Smooth muscle cell of the brain vasculature (primary cell): ENCODE measurements at places on chromosomes 2 and 18.

DNA sequence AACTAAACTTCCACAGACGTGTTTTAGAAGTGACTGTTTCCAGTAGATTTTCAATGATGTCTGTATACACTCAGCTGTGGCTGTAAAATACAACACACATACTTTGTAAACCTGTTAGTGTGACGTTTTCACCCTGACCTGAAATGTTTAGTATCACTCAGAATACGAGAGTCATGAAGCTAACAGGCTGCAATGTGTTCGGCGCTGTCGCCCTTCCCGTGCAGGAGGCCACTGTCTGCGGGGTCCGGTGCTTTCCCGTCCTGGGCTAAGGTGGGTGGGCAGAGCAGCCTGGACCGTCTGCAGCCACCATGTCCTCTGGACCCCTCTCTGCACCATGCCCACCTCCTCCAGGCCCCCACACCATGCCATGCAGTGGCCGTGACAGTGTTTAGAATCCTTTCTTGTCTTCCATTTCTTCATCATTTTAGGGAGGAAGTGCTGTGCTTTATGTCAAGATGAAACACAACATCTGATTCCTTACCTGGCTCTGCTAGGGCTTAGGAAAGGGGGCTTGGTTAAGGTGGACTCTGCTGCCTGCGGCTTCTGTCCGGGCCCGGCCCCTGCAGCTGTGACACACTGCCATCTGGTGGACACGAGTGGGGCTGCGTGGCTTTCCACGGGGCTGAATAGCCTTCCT, 53.8 kb upstream of the RBM44 start:
- DNase-seq: no peak

DNA sequence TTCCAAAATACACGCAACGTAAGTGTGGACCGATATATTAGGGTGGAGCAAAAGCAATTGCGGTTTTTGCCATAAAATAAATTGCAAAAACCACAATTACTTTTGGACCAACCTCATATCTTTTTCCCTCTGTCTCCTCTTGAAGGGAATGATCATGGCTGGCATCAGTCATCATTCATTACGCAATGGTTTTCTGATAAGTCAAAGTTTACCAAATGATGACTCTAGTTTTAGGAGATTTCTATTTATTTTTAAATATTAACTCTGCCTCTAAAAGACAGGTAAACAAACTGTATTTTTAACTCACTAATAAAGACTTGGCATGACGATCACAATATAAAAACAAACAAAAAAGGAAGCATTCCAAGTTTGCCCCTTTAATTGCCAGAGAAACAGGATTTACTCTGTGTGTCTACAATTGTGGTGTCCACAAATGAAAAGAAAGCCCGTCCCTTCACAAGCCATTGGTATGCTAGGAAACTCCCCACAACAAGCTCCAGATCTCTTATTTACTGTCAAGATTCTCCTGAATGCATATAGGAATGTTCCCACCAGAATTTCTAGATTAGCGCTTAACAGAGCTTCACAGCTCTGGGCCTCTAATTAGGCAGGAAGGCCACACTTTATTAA, 61.3 kb downstream of the IRS1 start:
- no peak for DNase-seq

DNA sequence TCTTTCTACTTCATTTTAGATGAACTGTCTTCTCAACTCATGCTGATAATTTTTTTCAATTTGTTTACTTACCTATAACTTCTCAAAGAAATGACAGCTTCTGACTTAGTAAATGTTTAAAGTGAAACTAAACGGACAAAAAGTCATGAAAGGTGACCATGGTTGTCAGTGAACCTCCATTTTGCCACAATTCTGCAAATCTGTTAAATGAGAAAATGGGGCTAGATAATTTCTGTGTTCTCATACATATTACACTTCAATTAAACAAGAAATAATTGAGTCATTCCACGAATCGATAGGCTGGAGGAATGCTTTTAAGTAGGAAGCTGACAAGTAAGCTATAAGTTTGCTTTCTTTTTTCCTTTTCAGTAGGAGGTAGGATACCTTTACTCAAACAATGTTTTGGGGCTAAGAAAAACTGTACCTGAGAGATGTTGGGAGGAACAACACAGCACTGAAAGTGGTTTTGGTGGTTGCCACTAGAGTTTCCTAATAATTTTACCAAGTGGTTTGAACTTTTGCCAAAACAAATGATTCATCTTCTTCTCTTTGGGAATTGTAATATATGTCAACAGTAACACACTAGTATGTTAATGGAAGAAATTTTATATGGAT, 17.1 kb downstream of the DYNAP start:
- no peak for DNase-seq

GRCh38 chr18:76432970-76433767, 61.9 kb downstream of the ZNF516 start:
- no peak for DNase-seq

GRCh38 chr2:42696987-42697386, 66.9 kb downstream of the OXER1 start:
- DNase-seq: no peak

GRCh38 chr2:76640905-76641304, 881.3 kb downstream of the LRRTM4 start:
- no peak for DNase-seq

- DNase-seq: no peak
Observed at GRCh38 chr2:64914735-64915509, 74.3 kb upstream of the SLC1A4 start.

- no peak for DNase-seq
Observed at GRCh38 chr2:207528980-207529329, 807 bp upstream of the CREB1 start.

DNA sequence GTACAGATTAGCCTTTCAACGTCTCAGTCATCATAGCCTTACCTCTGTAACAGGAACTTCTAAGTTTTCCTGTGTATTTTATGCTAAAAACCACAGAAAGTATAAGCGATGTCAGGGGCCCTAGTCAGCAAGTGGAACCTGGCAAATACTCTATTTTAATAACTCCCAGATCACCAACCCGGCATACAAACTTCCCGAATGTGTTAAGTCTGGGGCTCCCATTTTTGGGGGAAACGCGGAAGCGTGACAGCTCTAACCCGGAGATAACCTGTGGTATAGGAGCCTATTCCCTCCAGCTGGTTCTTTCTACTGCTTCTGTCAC, 574 bp downstream of the NIFK start:
- no peak for DNase-seq

DNA sequence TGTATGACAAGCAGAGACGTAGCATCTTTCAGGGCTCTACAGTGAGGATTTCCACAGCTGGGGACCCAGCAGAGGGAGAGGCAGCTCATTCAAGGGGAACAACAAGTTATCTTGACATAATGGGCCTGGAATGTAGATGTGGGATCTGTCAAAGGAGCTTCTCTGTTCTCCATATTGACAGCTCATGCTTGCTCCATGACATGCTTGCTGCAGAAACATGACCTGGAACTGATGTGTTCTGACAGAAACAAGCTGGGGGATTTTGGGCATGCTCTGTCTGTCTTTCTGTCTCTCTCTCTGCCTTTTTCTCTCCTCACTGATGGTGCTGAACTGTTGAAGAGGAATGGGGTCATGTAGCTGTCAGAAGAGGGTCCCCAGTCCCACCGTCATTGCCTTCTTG, 79.6 kb downstream of the MMADHC start:
- DNase-seq: no peak

DNA sequence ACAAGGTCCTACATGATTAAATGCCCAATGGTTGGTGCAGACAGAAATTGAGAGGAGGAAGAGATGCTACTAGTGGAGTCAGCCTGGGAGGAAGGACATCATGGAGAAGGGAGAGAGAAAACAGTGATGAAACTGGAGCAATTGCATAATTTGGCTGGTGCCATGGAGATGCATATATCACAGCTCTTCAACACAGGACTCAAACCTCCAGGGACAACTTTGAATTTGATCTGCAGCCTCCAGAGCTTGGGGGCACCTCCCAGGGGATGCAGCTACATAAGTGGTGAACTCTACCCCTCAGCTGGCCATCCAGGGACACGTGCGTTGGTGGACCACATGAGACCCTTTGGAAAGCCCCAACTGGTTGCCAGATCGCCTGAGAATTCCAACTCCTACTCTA, 80.4 kb downstream of the CTAGE1 start:
- no peak for DNase-seq

GRCh38 chr18:48979944-48980890, 29.5 kb upstream of the SMAD7 start:
- DNase-seq: no peak

DNA sequence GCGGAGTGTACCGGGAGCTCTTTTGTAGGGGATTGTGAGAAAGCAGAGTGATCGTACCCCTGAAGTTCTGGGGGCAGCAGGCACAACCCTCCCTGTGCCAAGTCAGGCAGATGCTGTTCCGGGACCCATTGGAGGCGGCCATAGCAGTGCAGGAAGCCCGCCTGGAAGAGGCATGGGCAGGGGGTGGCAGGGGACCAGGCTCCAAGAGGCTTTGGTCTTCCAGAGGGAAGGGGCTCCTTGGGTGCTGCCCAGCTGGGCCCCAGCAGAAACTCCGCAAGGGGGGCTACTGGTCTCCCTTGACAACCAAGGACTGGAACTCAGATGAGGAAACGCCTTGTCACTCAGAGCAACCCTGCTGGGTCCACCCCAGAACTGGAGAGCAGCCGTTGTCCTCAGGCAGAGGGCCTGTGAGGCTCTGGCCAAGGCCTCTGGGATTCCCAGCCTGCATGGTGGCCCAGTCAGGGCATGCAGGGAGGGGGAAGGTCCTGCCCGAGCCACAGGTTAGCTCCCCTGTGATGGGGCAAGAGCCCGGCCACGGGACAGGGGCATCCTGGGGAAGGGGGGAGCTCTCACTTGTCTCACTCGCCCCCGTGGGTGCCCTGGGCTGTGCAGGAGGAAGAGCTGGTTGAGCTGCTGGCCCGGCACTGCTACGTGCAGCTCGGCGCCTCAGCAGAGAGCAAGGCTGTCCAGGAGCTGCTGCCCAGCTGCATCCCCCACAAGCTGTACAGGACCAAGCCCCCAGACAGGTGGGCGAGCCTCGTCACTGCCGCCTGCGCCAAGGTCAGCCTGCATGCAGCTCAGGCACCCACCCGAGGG, 21.0 kb upstream of the GPR17 start:
- DNase-seq: no peak

GRCh38 chr18:58316396-58317342, 272.6 kb downstream of the NEDD4L start:
- no peak for DNase-seq

DNA sequence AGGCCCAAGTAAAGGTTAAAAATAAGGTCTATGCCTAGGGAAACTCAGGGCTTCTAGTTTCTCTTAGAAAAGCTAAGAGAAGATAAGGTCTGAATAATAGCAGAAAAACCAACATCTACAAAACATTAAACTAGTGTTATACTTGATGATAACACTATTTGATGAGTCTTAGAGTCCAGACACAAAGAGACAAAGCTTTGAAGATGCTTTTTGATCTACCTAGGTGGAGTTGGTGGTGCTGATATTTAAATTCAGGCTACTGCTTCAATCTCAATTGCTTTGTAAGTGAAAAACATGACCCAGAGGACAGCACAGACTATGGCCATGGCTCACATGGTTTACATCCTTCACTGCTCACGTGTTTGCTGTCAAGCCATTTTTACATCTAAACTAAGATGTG, 11.7 kb upstream of the MFF start:
- no peak for DNase-seq

DNA sequence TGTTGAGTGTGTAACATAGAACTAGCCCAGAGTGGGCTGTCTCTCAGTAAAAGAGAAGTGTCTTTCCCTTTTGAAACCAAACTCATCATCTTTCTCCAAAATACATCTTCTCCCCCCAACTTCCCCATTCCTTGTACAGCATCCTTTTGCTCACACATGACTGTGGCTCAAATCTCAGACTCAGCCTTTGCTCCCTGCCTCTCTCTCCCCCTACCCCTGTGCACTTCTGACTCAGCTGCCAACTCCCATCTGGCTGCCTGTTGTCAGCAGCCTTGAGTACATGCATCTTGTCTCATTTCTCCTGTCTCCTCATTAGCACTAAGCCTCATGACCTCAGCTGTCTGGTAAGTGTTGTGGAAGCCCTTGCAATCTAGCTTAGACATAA, 18.1 kb upstream of the MGAT4A start:
- no peak for DNase-seq

DNA sequence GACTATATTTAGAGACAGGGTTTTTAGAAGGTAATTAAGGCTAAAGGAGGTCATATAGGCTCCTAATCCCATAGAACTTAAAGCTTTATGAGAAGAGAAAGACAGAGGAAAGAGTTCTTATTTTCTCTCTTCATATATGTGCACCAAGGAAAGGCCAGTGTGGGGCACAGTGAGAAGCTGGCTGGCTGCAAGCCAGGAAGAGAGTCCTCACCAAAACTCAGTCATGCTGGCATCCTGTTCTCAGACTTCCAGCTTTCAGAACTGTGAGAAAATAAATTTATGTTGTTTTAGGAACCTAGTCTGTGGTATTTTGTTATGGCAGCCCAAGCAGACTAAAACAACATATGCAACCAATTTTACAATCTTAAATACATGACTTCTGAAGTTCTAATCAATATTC, 31.5 kb upstream of the ATIC start:
- peak; percentile 62 for DNase-seq

- DNase-seq: no peak
Observed at GRCh38 chr18:79459946-79460480, 64.3 kb downstream of the NFATC1 start.

GRCh38 chr2:156867201-156867600, 390.3 kb upstream of the GALNT5 start:
- no peak for DNase-seq

DNA sequence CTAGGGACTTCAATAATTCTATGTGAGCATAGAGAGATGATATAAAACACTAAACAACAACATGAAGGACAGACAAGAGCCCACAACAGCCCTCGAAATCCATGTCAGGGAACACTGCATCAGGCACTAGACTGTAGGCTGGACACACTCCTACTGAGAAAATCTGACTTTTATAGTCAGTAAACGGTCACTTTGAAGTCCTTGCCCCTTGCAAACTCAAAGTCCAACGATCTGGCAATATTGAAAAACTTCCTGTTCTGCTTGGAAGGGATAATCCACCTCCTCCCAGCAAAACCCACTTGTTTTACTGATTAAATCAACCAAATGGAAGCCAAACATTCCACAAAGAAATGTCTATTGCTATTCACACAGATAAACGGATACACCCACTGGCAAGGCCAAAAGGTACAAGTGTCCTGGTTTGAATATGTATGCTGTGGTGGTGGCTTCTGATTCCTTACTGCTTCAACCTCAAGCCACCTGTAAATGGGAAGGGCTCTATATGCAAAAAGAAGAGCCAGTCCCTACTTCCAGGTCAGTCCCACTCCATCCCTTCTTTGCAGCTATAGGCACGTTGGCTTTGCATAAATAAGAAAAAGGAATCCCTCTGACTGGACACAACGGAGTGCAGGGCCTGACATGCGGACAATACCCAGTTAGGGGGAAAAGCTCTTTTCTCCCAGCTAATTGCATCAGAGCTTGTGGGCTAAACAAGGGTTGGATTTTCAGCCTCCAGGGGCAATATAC, 56.6 kb downstream of the STK39 start:
- no peak for DNase-seq

DNA sequence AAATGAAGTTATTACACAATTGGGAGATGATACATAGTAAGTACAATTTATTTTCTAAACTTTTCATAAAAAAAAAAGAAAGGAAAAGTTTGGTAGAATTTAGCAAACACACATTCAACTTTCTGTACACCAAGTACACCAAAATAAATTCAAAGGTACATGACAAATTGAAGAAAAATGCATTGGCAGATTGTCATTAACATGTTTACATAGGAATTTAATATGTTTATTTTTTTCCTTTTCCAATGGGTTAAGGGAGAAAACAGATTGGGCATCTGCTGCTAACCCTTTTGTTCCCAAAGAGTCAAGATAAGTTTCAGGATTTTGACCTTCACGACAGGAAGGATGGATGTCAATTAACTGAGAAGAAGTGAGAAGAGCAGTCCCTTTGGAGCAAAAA, 620.4 kb downstream of the XIRP2 start:
- no peak for DNase-seq
